ENCODE measurements at places on chromosomes 7 and 10. TPM values are rescaled to one million over a fixed set of nuclear protein-coding genes. Genes with fewer than 3 reads are reported as not detected.

The ITIH5 gene
- not detected for polyA plus RNA-seq

DNA sequence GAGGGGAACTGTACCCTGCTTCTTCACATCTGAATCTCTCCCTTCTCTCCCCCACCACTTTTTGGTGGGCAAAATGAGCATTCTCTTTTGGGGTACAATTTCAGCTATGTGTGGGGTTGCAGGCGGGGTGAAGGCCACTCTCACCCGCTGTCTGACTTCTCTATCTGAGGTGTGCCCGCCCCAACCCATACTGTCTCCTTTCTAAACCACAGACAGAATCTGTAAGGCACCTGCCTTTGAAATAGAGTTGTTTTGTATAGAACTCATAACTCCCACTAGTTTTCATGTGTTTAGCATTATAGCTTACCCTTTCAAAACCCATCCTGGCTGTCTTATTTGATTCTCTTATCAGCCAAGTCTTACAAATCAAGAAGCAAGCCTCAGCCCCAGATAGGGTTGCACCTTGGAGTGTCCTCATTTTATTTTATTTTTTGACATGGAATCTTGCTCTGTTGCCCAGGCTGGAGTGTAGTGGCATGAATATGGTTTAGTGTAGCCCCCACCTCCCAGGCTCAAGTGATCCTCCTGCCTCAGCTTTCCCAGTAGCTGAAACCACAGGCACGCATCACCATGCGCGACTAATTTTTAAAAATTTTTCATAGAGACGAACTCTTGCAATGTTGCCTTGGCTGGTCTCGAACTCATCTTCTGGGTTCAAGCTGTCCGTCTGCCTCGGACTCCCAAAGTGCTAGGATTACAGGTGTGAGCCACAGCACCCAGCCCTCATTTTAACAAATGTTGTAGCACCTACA lies 11.9 kb downstream of the TSPAN14 start:
- peaks cover 94% of the 10 kb centered on the region for H3K4me1 ChIP-seq
- H3K27me3 ChIP-seq, result no peaks in the 10 kb centered on the region

The SPDYE6 gene
- not detected for polyA plus RNA-seq

The OR2A1 gene
- polyA plus RNA-seq, result 0.14 TPM

GRCh38 chr7:133794479-133794878 lies 332.7 kb upstream of the LRGUK start:
- H3K4me1 ChIP-seq, result no peaks in the 10 kb centered on the region
- H3K27ac ChIP-seq, result no peak overlapping the region
- no peak for DNase-seq
- no peak overlapping the region for H3K4me3 ChIP-seq
- H3K27me3 ChIP-seq, result no peaks in the 10 kb centered on the region

The CCZ1B gene
- 16.3 TPM for polyA plus RNA-seq

The OPN4 gene
- polyA plus RNA-seq, result not detected

- no peak overlapping the region for H3K4me3 ChIP-seq
- H3K36me3 ChIP-seq, result no peaks in the 10 kb centered on the region
- no peaks in the 10 kb centered on the region for H3K27me3 ChIP-seq
Measured at GRCh38 chr7:6209340-6209739, 63.1 kb downstream of the CYTH3 start.

The ZNF680 gene
- 1.0 TPM for polyA plus RNA-seq

The HGF gene
- 0.18 TPM for polyA plus RNA-seq

- no peak overlapping the region for H3K4me3 ChIP-seq
- peaks cover 11% of the 10 kb centered on the region for H3K27me3 ChIP-seq
- no peaks in the 10 kb centered on the region for H3K36me3 ChIP-seq
- DNase-seq, result no peak
- H3K27ac ChIP-seq, result no peak overlapping the region
Measured at GRCh38 chr7:25895792-25896171, 256.2 kb upstream of the NFE2L3 start.

The EFCAB10 gene
- polyA plus RNA-seq, result not detected

The AKR1C3 gene
- 20.9 TPM for polyA plus RNA-seq

DNA sequence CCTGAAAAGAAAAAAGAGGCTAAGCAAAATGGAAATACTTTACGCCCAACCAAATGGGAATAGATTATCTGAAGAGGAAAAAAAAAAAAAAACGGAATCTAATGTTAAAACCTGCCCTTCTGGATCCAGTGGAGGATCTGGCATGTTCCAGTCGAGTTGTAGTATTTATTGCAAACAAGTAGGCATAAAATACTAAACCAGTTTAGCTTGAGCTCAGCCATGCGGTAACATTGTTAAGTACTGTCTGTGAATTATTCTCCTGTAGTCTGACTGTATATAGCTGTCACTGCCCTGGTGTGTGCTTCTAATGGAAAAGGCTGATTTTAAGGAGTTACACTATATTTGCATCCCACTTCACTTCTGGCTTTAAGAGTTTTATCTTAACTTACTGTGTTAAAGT lies 40.3 kb downstream of the CELF2 start:
- no peak overlapping the region for H3K27ac ChIP-seq
- no peaks in the 10 kb centered on the region for H3K4me1 ChIP-seq
- no peak for DNase-seq
- no peaks in the 10 kb centered on the region for H3K36me3 ChIP-seq

- no peak overlapping the region for H3K4me3 ChIP-seq
- peaks cover 3% of the 10 kb centered on the region for H3K4me1 ChIP-seq
- H3K27me3 ChIP-seq, result peaks cover 2% of the 10 kb centered on the region
- no peak overlapping the region for H3K27ac ChIP-seq
Measured at GRCh38 chr10:77361426-77361825, 276.2 kb downstream of the KCNMA1 start.

- H3K36me3 ChIP-seq, result peaks cover 10% of the 10 kb centered on the region
- H3K4me3 ChIP-seq, result no peak overlapping the region
- no peak overlapping the region for H3K27ac ChIP-seq
- H3K4me1 ChIP-seq, result peaks cover 23% of the 10 kb centered on the region
Measured at GRCh38 chr7:4726566-4726965, 44.5 kb downstream of the FOXK1 start.

- no peak overlapping the region for H3K4me3 ChIP-seq
- peaks cover 2% of the 10 kb centered on the region for H3K4me1 ChIP-seq
- no peak for DNase-seq
- no peaks in the 10 kb centered on the region for H3K27me3 ChIP-seq
- H3K27ac ChIP-seq, result no peak overlapping the region
Measured at GRCh38 chr10:74932648-74933047, 106.2 kb downstream of the KAT6B start.

DNA sequence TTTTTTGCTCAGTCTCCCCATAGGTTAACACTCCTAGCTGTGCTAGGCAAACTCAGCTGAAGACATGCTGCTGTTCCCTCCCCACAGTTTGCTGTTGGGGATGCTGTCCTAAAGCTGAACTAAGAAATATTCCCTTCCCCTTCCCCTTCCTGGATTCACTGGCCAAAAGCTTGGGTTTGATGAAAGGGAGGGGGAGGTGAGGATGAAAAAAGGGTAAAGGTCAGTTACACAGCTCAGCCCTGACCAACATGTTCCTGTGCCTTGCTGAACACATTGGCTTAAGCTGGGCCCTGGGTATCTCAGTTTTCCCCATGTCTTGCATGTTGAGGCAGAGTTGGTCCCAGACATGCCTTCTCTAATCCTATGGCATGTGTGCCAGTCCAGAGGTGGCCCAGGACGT lies 15.3 kb downstream of the CCM2 start:
- DNase-seq, result peak; percentile 16
- H3K27ac ChIP-seq, result no peak overlapping the region
- no peaks in the 10 kb centered on the region for H3K27me3 ChIP-seq
- peaks cover 5% of the 10 kb centered on the region for H3K4me1 ChIP-seq
- no peaks in the 10 kb centered on the region for H3K36me3 ChIP-seq
- no peak overlapping the region for H3K4me3 ChIP-seq

The ANKRD22 gene
- not detected for polyA plus RNA-seq

The FOXL3 gene
- not detected for polyA plus RNA-seq

- H3K4me1 ChIP-seq, result peaks cover 19% of the 10 kb centered on the region
- no peak overlapping the region for H3K27ac ChIP-seq
- H3K36me3 ChIP-seq, result no peaks in the 10 kb centered on the region
- H3K27me3 ChIP-seq, result no peaks in the 10 kb centered on the region
- no peak overlapping the region for H3K4me3 ChIP-seq
- DNase-seq, result no peak
Measured at GRCh38 chr7:101861218-101861775, 43.9 kb downstream of the CUX1 start.

GRCh38 chr10:29039091-29039490 lies 249.8 kb upstream of the LYZL1 start:
- H3K27me3 ChIP-seq, result no peaks in the 10 kb centered on the region
- H3K4me1 ChIP-seq, result no peaks in the 10 kb centered on the region
- no peak overlapping the region for H3K4me3 ChIP-seq
- H3K27ac ChIP-seq, result no peak overlapping the region
- H3K36me3 ChIP-seq, result no peaks in the 10 kb centered on the region
- DNase-seq, result no peak

Measured in endothelial cell of umbilical vein (primary cell).